ENCODE measurements at places on chromosomes 5 and 9. TPM values are rescaled to one million over a fixed set of nuclear protein-coding genes. Genes with fewer than 3 reads are reported as not detected.

Gene PHF19
- 97.9 TPM for total RNA-seq

GRCh38 chr9:88530051-88530450 lies 4.9 kb upstream of the NXNL2 start:
- DNase-seq, result peak; percentile 78

- no peak for DNase-seq
These were observed 27.6 kb upstream of the HMCN2 start for GRCh38 chr9:130237763-130238524.

GRCh38 chr5:147966829-147967228 lies 60.5 kb upstream of the C5orf46 start:
- no peak for DNase-seq

GRCh38 chr9:113622600-113623400 lies 159.3 kb downstream of the RGS3 start:
- DNase-seq, result peak; percentile 97
